Left ventricle myocardium superior (tissue), 1 donor: ENCODE measurements at places on chromosomes 5 and 9. TPM values are rescaled to one million over a fixed set of nuclear protein-coding genes. Genes with fewer than 3 reads are reported as not detected.

DPYSL3 gene
- 19.5 TPM for total RNA-seq

MYORG gene
- 5.3 TPM for total RNA-seq

COMMD10 gene
- total RNA-seq = 33.6 TPM

MGAT4B gene
- 110 TPM for total RNA-seq

TGFBI gene
- 47.6 TPM for total RNA-seq

SHLD3 gene
- 1.9 TPM for total RNA-seq

MZB1 gene
- total RNA-seq = 1.6 TPM

GPR107 gene
- 21.1 TPM for total RNA-seq

GAS1 gene
- total RNA-seq = 19.7 TPM

CTXN3 gene
- total RNA-seq = not detected

FOXD4L3 gene
- not detected for total RNA-seq

ZNF483 gene
- 4.9 TPM for total RNA-seq

FBN2 gene
- total RNA-seq = 10.0 TPM

DAB2 gene
- total RNA-seq = 32.4 TPM

PDCD1LG2 gene
- total RNA-seq = 2.3 TPM

ECPAS gene
- total RNA-seq = 120 TPM

PLGRKT gene
- total RNA-seq = 41.6 TPM

HACD4 gene
- total RNA-seq = 0.89 TPM

RIGI gene
- total RNA-seq = 4.5 TPM

CEL gene
- total RNA-seq = 7.2 TPM

TICAM2 gene
- 3.0 TPM for total RNA-seq

ARSI gene
- total RNA-seq = 0.25 TPM

CARTPT gene
- total RNA-seq = not detected

PRRX2 gene
- total RNA-seq = 0.20 TPM

ARL14EPL gene
- not detected for total RNA-seq

CDH10 gene
- total RNA-seq = 0.22 TPM

SPINK1 gene
- total RNA-seq = not detected

HTR4 gene
- total RNA-seq = not detected

ZNF782 gene
- 4.4 TPM for total RNA-seq

SAXO1 gene
- not detected for total RNA-seq

IFNK gene
- total RNA-seq = not detected

PCDHA3 gene
- 0.07 TPM for total RNA-seq

SPATA6L gene
- total RNA-seq = 0.87 TPM

KCNT1 gene
- 3.1 TPM for total RNA-seq

CARD6 gene
- 6.4 TPM for total RNA-seq

DDX4 gene
- total RNA-seq = not detected

SLC45A2 gene
- not detected for total RNA-seq
